Sciatic nerve (tissue), 2 donors: ENCODE measurements at places on chromosomes 7 and 10. TPM values are rescaled to one million over a fixed set of nuclear protein-coding genes. Genes with fewer than 3 reads are reported as not detected.

The NPFFR1 gene
- 4.8 TPM for total RNA-seq

The PNLIPRP2 gene
- 1.6 TPM for total RNA-seq

The KLF14 gene
- 1.1 TPM for total RNA-seq

GRCh38 chr10:132266594-132267161 is 41.1 kb downstream of the STK32C start:
- DNase-seq = no peak

DNA sequence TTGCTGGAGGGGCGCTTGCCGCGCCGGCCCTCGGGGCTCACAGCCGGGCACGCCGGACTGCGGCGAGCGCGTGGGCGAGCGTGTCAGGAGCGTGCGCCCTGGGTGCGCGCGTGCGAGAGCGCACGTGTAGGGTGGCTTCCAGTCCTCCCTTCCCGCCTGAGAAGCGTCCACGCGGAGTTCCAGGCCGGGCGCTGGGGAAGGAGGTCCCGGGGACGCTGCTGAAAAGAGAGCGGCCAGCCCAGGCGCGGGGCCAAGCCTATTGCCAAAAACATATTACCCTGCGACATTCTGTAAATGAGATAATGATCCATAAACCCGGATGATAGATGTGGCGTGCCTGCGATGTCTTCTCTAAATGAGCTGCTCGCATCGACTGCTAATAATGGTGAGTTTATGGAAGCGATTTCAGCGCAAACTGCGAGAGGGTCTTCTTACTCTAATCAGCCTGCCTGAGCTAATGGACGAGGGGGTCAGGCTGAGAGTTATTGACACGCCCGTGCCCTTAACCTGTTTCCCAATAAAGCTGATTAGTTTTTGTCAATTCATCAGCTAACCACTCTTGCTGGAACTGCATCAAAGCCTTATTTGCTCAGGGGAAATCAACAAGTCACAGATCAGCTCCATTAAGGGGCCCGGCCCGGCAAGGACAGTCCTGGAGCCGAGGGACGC is 8.0 kb upstream of the MNX1 start:
- no peak for DNase-seq

GRCh38 chr7:4245866-4246470 is 436.1 kb upstream of the FOXK1 start:
- DNase-seq = no peak

- DNase-seq = no peak
Observed at GRCh38 chr7:48158404-48158803, 12.9 kb upstream of the ABCA13 start.

DNA sequence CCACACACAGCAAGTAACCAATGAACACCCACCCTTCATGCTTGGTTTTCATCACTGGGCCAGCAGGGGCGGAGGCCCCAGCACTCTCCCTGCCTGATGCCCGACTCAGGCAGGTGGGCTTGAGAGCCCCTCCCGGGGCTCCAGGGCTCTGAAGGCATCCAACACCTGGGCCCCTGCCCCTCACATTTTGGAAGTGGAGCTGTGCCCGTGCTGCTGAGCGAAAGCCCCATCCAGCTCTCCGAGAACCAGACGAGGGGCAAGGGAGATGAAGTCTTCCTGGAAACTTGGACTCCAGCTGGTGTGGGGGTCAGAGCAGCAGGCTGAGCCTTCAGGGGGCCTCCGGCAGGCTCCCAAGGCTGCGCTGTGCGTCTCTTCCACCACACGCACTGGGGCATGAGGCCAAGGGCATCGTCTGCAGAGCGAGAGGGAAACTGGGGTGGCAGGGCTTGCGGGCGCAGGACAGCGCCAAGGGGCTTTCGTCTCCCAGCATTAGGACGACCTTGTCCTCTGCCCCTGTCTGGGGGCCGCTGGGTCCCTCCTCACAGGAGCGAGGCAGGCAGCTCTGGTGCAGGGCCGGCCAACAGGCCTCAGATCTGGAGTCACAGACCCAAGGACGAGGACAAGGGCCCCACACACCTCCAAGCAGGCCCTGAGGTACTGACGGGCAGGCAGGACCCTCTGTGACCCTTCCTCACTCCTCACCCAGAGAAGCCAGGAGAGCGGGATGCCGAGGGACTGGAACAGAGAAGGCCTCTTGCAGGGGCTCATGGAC is 108.3 kb upstream of the FAM20C start:
- peak; percentile 57 for DNase-seq
